Fibroblast of skin of left quadriceps (primary cell): ENCODE measurements at places on chromosomes 2 and 18.
A peak's percentile ranks its signal among the peaks of the same experiment; 100 is the strongest.

DNA sequence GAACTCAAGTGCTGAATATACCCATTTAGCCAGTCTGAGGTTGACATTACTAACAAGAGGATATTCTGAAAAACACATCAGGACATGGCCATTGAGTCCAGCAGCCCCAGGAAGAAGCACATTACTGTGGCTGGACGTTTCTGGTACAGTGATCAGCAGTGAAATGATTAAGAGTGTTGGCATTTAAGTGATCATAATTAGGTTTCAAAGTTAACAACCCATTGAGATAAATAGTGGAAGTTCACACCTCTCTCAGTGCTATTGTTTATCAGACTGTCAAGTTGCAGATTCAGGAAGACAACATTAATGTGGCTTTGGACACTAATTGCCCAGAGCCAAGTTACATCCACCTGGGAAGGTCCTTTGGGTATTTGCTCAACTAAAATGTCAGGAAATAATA, 139.5 kb upstream of the GAREM1 start:
- no peak for DNase-seq

GRCh38 chr18:8480506-8481328, 128.5 kb upstream of the RAB12 start:
- DNase-seq = peak; percentile 20

GRCh38 chr2:60735496-60736250, 20.4 kb upstream of the PAPOLG start:
- no peak for DNase-seq

DNA sequence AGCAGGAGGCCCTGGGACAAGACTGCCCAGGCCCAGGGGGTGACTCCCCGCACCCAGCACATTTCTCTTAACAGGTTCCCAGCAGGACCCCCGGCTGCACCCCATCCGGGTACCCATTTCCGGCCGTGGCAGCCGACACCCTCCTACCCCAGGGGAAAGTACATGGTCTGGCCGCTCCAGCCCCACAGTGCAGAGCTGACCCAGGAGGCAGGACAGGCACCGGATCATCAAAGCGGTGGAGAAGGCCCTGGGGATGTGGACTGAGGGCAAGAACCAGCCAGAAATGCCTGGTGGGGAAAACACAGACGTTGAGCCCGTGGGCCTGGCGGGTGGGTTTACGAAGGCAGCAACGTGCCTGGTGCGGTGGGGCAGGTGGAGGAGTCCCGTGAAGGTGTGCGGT, 79.5 kb upstream of the GPC1 start:
- DNase-seq = no peak

DNA sequence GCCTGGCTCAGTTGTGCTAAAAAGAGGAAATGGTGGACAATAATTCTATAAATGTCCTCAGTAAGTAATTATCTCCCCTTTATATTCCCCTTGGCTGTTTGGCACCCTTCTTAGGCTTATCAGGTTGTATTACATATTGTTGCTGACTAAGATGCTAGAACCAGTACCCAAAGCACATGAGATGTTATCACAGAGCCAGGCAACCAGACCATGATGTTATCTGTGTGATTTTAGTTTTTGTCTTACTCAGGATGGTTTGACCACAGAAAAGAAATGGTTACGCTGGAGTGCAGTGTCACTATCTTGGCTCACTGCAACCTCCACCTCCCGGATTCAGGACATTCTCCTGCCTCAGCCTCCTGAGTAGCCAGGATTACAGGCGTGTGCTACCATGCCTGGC, 15.2 kb downstream of the R3HDM1 start:
- DNase-seq = no peak

DNA sequence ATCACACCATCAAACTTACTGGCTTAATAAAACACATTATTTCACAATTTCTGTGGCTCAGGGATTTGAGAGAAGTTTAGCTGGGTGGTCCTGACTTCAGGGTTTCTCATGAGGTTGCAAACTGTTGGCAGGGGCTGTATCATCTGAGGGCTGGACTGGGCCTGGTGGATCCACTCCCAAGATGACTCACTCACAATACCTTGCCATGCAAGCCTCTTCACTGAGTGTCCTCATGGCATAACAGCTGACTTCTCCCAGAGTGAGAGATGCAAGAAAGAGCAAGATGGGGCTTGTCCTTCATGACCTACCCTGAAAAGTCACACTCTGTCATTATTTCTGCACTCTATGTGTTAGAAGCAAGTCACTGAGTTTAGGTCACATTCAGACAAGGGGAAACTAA, 73.8 kb downstream of the AQP4 start:
- DNase-seq = no peak

DNA sequence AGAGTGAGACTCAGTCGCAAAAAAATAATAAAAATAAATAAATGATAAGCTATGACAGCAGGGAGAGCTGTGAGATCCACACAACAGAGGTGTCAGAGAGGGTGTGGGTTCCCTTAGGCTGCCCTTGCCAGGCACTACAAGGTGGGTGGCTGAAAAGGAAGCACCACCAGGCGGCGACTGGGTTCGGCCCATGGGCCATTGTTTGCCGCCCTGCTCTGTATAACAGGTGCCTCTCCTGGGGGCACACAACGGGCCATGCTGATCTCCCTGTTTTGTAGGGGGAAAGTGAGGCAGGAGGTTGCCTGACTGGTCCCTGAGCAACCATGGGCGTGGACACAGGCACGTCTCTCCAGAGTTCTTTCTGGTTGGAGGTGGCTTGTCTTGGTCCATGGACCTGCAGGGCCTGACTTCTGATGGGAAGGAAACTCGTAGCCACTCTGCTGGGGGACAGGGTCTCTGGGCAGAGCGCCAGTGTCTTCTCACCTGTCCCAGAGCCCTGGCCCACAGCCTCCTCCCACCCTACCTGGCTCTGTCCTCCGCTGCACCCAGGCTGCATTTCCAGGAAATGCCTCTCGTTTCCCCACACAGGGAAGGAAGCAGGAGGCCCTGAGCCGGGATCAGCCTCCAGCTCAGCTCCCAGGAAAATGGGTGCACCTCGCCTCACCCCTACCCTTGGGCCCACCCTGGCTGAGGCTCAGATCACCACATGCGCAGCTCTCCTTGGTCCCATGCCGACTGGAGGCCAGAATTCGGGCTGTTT, 109.6 kb upstream of the ODC1 start:
- no peak for DNase-seq

DNA sequence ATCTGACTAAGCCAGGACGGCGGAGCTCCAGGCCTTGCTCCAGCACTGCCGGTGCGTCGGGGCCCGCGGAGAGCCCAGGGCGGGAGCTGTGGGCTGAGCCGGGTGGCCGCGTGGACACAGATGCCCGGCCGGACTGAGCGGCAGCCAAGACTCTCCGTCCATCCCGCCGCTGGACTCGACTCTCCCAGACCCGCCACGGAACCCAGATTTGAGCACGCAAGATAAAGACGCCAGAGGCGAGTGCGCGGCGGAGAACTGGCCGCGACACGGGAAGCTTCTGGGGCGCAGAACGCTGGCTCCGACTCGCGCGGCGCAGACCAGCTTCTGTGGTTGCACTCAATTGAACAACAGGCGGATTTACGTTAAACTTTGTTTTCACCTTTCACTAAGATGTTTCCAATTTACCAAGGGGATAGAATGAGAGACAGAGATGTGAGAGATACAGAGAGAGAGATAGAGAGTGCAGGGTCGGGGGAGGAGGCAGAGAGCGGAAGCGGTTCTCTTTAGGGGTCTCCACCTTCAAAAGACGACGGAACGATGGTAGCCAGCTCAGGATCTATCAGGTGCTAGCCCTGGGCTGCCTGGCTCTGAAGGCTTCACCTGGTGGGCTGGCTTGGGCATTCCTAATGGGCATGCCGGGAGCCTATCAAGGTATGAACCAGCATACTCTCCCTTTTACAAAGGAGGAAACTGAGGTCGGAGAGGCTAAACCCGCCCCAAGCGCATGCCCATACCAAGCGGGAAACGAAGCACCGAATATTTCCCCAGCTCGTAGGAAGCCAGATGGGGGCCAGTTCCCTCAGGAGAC, 10.4 kb upstream of the EN1 start:
- no peak for DNase-seq

- no peak for DNase-seq
Observed at GRCh38 chr2:141878016-141878415, 252.8 kb downstream of the LRP1B start.

- DNase-seq = no peak
Observed at GRCh38 chr18:62245699-62246098, 58.6 kb downstream of the RELCH start.

GRCh38 chr2:105187531-105187930, 54.0 kb upstream of the GPR45 start:
- DNase-seq = no peak

DNA sequence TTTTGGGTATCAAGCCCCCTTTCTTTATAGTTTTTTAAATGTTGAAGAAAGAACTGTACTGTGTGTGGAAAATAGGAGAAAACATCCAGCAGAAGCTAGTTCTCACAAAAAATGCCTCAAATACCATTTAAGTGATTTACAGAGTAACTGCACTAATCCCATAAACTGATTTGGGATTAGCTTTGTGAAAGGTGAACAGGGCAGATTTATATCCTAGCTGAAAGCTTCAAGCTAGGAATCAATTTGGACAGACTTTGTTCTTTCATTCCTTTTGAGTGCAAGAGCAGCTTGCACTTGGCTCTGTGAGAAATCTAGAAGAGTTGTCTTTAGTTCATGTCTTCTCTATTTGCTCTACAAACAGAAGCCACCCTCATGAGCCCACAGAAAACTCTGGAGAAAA, 183.9 kb upstream of the VRK2 start:
- DNase-seq = no peak

DNA sequence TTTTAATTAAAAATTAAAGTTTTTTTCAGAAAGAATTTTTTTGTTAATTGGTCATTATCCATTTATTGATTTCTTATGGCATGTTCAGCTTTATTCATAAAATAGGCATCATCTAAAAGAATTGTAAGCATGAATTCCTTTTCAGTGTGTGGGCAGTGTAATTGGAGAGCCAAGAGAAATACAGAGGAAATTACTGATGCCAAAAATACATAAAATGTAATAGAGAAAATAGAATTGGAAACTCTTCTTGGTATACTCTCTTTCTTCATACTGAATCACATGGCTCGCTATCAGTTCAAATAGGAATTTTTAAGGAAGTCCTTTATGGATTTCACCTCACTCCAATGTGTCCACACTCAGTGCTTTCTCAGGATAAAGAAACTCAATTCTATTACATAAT, 663.6 kb upstream of the NRXN1 start:
- peak; percentile 13 for DNase-seq

GRCh38 chr18:13220361-13220991, 1.9 kb downstream of the LDLRAD4 start:
- DNase-seq = no peak

DNA sequence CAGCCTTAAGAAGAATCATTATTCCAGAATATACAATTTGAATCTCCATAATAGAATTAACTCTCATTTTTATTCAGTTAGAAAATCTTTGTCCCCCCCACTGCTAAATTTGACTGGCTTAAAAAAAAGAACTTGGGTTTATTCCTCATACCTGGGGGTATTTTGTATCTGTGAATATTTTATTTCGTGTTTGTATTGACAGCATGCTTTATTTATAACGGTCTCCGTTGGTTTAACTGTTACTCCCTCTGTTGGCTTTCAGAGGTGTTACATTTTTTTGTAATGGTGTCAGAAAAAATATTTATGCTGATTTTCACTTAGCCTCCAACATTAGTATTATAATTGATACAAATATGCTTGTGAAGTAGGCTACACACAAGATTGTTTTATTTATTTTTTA, 109.1 kb downstream of the HAUS1 start:
- DNase-seq = no peak

DNA sequence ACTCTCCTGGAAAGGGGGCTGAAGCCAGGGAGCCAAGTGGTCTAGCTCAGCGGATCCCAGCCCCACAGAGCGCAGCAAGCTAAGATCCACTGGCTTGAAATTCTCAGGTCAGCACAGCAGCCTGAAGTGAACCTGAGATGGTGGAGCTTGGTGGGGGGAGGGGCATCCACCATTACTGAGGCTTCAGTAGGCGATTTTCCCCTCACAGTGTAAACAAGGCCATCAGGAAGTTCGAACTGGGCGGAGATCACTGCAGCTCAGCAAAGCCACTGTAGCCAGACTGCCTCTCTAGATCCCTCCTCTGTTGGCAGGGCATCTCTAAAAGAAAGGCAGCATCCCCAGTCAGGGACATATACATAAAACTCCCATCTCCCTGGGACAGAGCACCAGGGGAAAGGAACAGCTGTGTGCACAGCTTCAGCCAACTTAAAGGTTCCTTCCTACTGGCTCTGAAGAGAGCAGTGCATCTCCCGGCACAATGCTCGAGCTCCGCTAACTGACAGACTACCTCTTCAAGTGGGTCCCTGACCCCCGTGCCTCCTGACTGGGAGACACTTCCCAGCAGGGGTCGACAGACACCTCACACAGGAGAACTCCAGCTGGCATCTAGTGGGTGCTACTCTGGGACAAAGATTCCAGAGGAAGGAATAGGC, 282.3 kb upstream of the EPC2 start:
- no peak for DNase-seq

GRCh38 chr2:86087936-86088850, 17.5 kb downstream of the POLR1A start:
- no peak for DNase-seq

GRCh38 chr2:225771701-225772100, 372.2 kb downstream of the NYAP2 start:
- DNase-seq = no peak

DNA sequence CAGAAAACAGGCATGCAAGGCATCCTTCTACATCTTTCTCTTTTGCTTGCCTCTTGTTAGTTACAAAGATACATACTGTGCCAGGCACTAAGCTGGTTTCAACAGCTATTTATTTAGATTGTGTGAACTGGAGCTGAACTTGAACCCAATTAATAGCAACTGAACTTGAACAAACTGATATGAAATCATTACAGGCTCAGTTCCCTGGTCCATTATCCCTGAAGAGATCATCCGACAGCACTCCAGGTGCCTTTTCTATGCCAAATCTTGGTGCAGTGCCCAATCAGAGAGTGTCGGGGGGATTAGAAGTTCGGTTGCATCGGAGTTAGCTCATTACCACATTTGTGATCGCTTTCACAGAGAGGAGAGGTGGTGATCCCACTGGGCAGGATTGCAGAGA, 477.6 kb downstream of the PARD3B start:
- no peak for DNase-seq

GRCh38 chr2:75076088-75076487, 117.6 kb downstream of the POLE4 start:
- no peak for DNase-seq

- no peak for DNase-seq
Observed at GRCh38 chr2:110973262-110973661, 147.5 kb upstream of the BCL2L11 start.
